A172 (cell line): ENCODE measurements at places on chromosomes 4 and X. TPM values are rescaled to one million over a fixed set of nuclear protein-coding genes. Genes with fewer than 3 reads are reported as not detected.

DNA sequence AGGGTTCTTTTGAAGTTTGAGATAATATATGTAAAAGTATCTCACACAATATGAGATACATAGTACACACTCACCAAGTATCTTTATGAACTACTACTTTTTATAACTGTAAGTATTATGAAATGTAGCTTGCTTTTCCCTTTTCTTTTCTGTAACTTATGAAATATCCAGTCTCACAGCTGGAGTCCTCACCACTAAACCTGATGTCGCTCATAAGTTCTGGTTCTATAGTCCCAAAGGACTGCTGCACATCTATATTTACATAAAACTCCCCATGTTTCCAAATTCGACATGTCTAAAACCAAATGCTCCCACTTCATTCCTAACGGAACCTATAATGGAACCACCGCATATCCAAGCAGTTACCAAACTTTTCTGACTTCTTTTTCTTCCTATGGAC is 186.5 kb upstream of the SLC7A11 start:
- no peak for DNase-seq

DNA sequence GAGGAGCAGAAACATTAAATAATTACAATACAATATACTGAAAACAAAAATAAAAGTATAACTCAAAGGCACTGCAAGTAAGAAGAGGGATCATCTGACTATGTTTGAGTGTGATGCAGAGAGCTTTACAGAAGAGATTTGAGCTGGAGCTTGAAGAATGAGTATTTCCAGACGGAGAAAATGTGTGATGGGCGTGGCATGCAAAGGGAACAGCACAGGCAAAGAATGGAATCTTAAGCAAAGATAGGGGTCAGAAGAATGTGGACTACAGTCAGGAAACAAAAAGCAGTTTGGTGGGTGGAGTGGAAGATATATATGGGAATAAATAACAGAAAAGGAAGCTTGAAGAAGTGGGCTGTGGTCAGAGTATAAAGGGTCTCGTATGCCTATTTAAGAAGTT is 45.5 kb downstream of the OPHN1 start:
- no peak for DNase-seq

LDB2 gene
- total RNA-seq: not detected in 2 replicates

GRCh38 chrX:40349251-40349650 is 231.5 kb upstream of the ATP6AP2 start:
- no peak for DNase-seq

S100G gene
- total RNA-seq: not detected in 2 replicates

FGG gene
- total RNA-seq: not detected in 2 replicates

PKD2 gene
- 28.3 and 42.4 TPM in 2 replicates for total RNA-seq

GRCh38 chrX:51144828-51145442 is 187.7 kb upstream of the NUDT10 start:
- DNase-seq: peak; percentile 0

- DNase-seq: no peak
Measured at GRCh38 chr4:4321951-4322688, 32.1 kb downstream of the ZBTB49 start.

MFAP3L gene
- 4.1 and 4.3 TPM in 2 replicates for total RNA-seq

ZNF518B gene
- 7.9 and 20.2 TPM in 2 replicates for total RNA-seq

NEUROG2 gene
- not detected in 2 replicates for total RNA-seq

DNA sequence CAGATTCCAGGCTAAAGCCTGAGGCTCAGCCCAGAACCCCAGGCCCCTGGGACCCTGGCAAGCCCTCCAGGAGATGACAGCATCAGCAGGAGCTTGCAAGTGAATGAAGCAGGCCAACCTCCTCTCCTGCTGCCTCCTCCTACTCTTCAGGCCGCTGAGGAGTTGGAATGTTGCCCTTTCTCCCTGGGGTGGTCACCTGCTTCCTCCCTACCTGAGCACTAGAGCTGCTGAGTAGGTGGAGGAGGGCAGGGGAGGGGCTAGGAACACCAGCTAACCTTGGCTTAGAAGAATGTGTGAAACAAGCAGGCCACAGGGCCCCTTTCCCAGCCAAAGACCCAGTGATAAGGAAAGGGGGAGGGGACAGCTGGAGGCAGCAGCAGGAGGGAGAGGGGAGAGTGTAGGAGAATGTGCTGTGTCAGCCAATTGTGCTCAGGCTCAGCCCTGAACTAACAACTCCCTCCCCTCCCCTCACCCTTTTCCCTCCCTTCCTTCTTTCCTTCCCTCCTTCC is 58.0 kb downstream of the PJA1 start:
- no peak for DNase-seq

IDS gene
- total RNA-seq: 97.0 and 106 TPM in 2 replicates

GRCh38 chr4:164779811-164780216 is 25.9 kb downstream of the SMIM31 start:
- peak; percentile 26 for DNase-seq

STOX2 gene
- 2.3 and 3.4 TPM in 2 replicates for total RNA-seq

PAGE1 gene
- total RNA-seq: 1.1 TPM in 1 of 2 replicates, not detected in the other

DNA sequence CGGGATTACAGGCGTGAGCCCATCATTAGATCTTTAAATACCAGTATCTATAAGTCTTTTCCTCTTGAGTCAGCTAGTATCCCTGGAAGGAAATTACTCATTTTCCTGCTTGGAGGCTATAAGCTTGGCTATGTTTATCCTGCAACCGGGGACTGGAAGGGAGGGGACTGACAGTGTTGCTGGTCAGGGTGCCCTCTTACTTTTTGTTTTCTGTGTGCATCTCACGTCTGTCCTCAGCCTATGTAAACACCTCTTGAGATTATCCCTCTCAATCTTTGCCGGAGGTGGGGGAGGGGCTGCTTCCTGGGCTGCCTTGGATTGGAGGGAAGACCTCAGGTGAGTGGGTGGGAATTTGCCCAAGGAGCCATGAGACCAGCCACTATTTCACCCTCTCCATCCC is 37.0 kb downstream of the HTT start:
- peak; percentile 60 for DNase-seq

FANCB gene
- 15.2 TPM in 2 replicates for total RNA-seq

GRCh38 chr4:163967263-163967662 is 472.8 kb downstream of the TMA16 start:
- no peak for DNase-seq

GRCh38 chrX:130578906-130579305 is 177.1 kb downstream of the RBMX2 start:
- no peak for DNase-seq

- DNase-seq: peak; percentile 6
Measured at GRCh38 chr4:174005422-174005821, 278.0 kb downstream of the FBXO8 start.
